Stimulated activated naive CD4-positive, alpha-beta T cell treated with Interleukin-2 at 50 U/mL for 16 hours (primary cell): ENCODE measurements at places on chromosomes 1 and 21.

- DNase-seq, result peak; percentile 91
These were observed at the start of gene ALG14 for GRCh38 chr1:95072532-95073419. ALG14 (minus strand) TSS chr1:95072951; CDS start chr1:95072898, 53 bp downstream.

- DNase-seq, result no peak
These were observed 78.9 kb downstream of the RHOU start for GRCh38 chr1:228814176-228814575.

- DNase-seq, result no peak
These were observed 306.3 kb upstream of the DUSP10 start for GRCh38 chr1:222048094-222048595.

- no peak for DNase-seq
These were observed 39.1 kb upstream of the CDC42BPA start for GRCh38 chr1:227357171-227357926.

DNA sequence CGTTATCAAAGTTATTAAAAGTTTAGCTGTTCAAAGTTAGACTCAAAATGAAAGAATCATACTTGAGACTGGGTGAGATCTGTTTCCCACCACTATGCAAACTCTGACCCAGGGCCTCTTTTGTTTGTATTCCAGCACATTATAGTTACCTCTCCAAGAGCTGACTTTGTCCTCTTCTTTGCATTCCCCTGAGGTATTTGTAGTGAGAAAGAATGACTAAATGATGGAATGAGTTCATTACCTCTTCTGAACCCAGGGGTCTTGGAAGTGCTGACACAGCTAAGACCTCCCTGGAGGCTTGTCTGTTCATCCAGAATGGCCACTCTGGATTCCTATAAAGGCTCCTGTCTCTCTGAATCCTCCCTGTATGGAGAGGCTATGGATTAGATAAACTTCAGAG, 62.4 kb downstream of the FGGY start:
- no peak for DNase-seq

DNA sequence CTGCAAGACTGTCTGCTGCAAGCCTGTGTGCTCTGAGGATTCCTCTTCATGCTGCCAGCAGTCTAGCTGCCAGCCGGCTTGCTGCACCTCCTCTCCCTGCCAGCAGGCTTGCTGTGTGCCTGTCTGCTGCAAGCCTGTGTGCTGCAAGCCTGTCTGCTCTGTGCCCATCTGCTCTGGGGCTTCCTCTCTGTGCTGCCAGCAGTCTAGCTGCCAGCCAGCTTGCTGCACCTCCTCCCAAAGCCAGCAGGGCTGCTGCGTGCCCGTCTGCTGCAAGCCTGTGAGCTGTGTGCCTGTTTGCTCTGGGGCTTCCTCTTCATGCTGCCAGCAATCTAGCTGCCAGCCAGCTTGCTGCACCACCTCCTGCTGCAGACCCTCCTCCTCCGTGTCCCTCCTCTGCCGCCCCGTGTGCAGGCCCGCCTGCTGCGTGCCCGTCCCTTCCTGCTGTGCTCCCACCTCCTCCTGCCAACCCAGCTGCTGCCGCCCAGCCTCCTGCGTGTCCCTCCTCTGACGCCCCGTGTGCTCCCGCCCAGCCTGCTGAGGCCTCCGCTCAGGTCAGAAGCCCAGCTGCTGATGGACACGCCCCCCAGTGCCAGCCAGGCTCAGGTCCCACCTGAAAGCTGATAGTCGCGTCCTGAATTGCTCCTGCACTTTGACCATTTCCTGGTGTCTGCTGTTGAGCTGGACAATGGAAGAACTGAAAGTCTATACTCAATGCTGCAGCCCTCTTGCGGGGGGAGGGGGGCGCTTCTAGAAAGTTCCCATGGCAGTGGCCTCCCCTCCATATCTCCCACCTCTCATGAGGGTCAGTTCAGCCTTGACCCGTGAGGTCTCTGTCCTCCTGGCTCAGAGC, 1.2 kb downstream of the KRTAP10-4 start:
- no peak for DNase-seq

- DNase-seq, result no peak
These were observed 50.2 kb upstream of the VTCN1 start for GRCh38 chr1:117260761-117261423.

DNA sequence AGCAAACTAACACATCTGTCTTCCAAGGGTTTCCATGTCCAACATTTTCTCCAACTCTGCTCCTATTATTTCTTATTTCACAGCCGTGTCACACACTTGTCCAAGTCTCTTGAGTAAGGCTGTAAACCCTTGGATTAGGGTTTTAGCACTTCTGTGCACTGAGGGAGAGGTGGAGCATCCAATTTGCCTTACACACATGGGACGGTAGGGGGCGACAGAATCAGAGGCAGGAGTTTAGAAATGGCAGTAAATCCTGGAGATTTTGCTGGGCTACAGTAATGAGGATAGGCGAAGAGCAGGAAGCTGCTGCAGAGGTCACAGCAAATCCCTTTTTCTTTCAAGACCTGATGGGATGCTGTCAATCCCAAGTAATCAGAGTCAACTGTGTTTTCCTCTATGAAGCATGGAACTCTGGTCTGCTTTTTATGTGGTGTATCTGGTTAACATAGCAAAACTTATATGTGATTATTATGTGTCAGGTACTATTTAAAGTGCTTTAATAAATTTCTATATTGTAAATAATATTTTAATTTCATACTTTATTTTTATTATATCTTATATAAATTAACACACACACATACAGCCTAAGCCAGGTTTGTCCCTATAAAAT, 15.4 kb upstream of the LCE5A start:
- no peak for DNase-seq

- no peak for DNase-seq
These were observed 51.5 kb downstream of the SYT6 start for GRCh38 chr1:114102136-114102535.

DNA sequence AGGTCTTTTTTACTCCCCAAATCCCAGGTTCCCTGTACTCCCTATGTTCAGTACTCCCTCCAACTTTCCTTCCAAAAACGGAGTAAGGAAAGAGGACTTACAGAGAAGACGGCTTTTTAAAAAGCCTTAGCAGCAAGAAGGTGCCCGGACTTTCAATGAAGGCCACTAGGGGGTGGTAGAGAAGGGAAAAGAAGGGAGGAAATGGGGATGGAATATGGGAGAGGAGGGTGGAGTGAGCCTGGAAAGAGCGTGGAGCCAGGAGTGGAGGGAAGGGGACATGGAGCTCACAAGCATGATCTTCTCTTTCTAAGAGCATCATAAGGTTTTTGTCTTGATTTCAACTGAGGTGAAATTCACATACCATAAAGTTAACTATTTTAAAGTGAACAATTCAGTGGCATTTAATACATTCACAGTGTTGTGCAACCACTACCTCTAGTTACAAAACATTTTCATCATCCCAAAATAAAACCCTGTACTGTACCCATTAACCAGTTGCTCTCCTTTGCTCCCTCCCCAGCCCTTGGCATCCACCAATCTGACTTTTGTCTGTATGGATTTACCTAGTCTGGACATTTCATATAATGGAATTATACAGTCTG, 129.9 kb downstream of the ZNF281 start:
- no peak for DNase-seq

DNA sequence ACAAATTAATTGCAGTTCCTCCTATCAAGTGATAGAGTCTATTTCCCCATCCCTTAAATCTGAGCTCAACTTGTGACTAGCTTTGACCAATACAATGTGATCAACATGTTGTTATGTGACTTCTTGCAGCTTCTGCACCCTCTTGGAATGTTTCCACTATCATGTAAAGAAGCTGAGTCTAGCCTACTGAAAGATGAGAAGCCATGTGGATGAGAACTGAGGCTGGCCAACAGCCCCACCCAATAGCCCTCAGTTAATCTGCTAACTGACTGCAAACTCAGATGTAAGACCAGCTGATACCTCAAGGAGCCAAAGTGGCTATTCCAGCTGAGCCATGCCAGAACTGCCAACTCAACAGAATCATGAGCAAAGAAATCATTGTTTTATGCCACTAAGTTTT, 44.0 kb downstream of the LYST start:
- DNase-seq, result no peak

GRCh38 chr1:229397762-229398161, 36.1 kb downstream of the ACTA1 start:
- DNase-seq, result no peak

DNA sequence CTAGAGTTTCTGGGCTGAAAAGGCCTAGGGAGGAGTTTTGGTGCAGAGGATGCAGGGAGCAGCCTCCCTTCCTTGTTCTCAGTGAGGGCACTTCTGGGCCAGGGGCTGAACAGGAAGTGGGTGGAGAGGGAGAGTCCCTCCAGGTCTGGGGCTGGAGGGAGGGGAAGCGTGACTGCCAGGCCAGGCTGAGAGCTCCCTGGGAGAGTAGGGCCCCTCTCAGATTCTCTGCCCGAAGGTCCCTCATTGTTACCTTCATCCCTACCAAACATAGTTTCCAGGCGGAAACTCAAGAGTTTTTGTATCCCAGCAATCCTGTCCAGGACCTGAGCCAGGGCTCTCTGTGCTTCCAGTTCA, 36.8 kb downstream of the CITED4 start:
- no peak for DNase-seq

DNA sequence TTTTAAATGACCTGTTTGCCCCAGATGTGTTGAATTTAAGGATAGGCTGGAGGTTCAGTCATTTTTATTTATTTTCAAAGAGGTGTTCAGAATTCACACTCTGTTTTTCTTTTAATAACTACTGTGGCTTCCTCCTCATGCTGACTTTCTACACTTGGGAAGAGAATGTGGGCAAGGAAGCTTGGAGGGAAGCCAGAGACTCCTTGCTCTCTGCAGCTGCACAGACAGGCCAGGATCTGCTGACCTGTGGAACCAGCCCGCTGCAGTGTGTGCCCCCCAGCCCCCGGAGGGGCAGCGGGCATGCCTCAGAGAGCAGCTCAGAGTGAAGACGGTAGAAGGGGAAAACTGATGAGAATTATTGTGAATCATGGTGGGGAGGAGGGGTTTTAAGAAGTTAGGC, 16.9 kb downstream of the MGST3 start:
- no peak for DNase-seq

DNA sequence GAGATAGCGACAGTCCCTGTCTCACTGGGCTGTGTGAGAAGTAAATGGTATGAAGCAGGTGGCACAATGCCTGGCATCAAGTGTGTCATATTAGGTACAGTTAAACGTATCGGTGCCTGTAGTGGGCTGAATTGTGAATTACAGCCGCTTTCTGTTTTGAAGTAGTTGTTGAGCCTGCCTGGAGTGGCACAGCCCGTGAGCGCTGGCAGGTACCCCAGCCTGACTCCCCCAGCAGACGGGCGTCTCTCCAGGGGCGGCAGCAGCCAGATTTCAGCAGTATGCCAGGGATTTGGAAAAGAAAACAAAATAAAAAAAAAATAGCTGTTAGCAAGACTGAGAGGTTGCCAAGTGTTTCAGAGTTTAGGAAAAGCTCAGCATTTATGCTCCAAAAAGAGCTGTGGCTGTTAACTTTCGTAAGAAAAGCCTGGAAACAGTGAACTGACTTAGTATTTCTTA, 26.6 kb upstream of the GPR153 start:
- DNase-seq, result no peak

DNA sequence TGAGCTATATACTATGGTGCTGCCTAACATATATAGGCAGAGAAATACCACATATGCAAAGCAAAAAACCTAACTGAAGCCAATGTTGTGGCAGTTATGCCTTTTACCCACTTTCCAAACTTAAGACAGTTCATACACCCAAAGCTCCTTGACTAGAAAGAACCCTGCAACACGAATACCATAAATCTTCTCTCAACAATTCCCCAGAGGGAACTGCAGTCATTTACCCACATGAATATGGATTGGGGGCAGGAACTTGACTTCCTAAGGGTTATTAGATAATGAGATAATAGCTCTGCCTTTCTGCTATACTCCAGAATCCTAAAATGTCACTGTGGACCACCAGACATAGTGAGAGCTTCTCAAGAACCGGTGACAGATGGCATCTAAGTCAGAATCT, 2.9 kb upstream of the ASPM start:
- DNase-seq, result no peak

DNA sequence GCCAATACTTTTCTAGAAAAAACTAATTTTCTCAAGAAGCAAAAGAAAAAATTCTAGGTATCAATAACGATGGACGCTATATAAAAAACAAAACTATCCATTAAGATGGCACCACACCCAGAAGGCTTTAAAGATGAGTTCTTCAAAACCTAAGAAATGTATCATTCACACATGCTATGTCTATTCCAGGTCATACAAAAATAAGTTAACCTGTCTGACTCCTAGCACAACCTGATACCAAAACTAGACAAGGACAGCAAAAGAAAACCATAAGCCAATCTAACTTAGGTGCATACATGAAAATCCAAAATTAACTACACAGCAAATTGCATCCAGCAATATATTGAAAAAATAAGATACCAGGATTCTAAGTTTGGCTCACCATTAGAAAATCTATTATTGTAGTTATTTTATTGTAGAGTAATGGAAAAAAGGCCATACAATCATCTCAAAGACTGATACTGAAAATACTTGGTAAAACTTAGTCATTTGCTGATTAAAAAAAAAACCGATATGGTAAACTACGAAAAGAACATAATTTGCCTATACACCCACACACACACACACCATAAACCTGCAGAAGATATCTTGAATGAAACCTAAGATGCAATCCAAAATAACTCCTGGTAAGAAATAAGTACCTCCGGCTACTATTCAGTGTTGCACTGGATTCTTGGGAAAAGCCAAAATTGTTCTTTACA, 55.0 kb downstream of the TRAF5 start:
- no peak for DNase-seq

DNA sequence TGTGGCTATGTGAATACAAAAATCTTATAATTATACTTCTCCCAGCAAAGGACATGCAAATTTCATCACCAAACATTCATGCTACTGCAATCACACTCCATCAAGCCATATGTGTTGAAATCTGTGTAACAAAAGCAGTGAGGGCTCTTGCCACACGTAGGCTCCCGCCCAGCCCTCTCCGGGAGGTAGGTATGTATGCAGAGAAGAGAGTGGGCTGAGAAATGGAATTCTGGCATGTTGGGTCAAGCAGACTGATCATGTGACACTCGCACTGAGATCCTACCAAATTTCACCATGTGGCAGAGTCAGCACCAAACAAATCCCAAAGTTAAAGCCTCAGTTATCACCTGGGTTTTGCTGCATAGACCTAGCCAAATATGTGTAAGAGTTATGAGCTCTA, 49.7 kb downstream of the APP start:
- DNase-seq, result no peak

DNA sequence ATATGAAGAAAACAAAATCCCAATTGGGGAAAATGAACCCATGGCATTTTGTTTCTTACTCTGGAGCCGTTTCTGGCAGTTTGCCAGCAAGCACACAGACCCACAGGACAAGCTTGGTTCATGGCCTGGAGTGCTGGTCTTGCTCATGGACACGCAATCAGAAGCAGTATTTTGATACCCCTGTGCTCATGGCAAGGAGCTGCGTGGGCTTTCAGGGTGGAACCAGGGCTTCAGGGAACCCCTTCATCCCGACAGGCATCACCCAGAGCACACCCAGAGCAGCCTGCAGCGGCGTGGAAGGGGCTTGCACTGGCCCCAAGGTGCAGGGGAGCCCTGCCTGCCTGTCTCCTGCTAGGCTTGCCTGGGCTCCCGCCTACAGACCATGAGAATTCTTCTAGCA, 45.4 kb upstream of the PCBP3 start:
- DNase-seq, result no peak

DNA sequence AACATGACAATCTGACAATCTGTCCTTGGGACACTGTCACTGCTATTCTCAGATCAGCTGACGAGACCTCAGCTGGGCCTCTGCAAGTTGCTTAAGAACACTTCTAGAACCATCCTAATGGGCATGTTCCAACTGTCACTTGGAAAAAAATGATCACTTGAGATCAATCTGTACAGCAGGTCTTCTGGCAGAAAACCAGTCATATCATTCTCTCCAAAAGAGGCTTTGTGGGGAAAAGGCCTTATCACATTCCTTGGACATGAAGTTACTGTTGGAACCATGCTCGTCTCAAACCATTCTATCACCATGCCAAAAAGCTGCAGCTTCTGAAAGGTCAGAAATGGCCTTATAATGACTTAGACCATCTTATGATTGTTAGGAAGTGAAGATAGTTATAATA, 744.2 kb downstream of the USP25 start:
- no peak for DNase-seq
